Kasumi-1 (cell line): ENCODE measurements at places on chromosomes 6 and 20.
A peak's percentile ranks its signal among the peaks of the same experiment; 100 is the strongest.

DNA sequence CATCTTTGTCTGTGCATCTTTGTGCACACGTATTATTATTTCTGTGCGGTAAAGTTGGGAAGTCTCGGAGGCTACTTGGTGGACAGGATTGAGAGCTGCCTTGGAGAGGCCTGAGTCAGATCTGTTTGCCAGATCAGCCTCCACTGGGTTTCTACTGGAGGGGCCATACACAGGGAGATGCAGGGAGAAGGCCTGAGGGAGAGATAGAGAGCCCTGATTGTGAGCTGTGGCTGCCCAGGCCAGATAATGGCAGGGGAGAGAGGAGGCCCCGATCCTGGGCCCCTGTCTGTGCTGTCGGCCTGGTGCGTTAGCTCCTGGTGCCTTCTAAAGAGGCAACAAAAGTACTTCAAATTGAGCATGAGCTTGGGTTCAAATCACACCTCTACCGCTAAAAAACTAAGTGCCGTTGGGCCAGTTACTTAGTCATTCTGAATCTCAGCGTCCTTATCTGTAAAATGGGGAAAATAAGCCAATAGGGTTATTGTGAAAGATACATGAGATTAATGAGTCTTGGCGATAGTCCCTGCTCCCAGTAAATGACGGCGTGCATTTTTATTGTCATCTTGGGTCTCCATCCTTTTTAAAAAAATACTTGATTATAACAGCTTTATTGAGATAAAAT, 27.6 kb upstream of the ADA start:
- no peak for DNase-seq

DNA sequence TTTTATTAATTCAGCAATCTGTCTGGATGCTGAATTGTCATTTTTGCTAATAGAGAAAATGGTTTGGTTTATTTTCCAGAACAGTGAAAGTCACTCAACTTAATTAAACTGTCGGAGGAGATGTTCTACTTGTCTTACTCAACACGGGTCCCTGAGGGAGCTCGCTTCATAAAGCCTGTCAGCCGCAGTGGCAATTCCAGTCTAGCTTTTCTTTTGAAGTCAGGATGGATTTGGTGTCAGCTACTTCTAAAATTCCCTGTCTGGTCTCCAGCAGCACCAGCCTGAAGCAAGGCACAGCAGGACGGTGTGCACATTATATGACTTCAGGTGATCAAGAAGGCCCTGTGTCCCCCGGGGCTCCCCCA, 261.5 kb downstream of the SLC24A3 start:
- no peak for DNase-seq

DNA sequence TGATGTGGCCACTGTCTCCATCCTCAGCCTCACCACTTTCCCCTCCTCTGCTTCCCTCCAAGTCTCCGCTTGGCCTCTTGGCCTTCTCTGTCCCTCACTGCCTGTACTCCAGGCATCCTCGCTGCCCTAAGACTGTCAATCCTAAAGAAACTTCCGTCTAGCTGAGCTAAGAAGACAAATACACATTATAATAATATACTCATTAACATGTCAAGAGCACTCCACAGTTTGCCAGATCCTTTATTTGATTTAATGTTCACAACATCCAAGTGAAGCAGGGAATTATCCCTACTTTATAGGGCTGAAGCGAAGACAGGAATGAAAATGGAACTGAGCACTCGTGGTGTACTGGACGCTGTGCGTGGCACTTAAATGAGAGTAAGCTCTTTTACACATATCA, 72.4 kb upstream of the SLC22A23 start:
- no peak for DNase-seq

GRCh38 chr6:155313602-155314091, 637 bp downstream of the TFB1M start:
- peak; percentile 37 for DNase-seq

- no peak for DNase-seq
Observed at GRCh38 chr6:45724511-45724910, 291.1 kb downstream of the CLIC5 start.
